ENCODE measurements at places on chromosomes 6 and 20. TPM values are rescaled to one million over a fixed set of nuclear protein-coding genes. Genes with fewer than 3 reads are reported as not detected.

DNA sequence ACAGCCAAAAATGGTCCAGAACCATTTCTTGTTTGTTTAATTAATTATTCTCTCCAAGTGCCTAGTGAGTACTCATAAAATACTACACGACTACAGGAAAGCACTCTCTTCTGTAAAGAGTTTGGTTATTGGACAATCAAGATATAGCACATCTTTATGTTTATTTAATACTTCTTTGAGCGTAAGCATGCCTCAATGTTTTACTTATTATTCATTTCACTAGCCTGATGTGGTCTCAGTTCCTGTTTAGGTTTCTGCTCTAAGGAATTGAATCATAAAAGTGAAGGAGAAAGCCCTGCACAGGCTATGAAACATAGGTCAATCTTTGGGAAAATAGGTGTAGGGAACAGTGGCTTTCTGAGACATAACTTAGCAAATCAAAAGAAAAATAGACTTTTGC lies 45.9 kb upstream of the AIG1 start:
- DNase-seq: no peak

- peak; percentile 24 for DNase-seq
Measured at GRCh38 chr6:105272786-105273185, 93.0 kb upstream of the POPDC3 start.

CST2 gene
- not detected for total RNA-seq

DNA sequence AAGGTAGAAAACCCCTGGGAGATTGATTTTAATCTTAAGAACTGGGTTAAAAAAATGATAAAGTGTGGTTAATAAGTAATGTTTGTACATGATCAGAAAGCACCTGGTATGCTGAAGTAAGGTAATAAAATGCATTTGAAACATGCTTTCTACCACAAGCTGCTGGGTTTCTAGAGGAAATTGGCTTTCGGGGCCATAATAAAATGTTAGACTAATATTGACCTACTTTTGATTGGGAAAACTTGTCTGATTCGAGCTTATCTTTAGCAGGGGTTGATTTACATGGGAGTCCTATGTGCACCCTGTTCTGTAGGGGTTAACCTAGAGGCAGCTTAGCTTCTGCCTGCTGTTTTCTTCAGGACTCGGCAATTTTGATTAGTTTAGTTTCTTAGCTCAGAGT lies 50.5 kb downstream of the CRYBG1 start:
- DNase-seq: no peak

F13A1 gene
- total RNA-seq: not detected

DNA sequence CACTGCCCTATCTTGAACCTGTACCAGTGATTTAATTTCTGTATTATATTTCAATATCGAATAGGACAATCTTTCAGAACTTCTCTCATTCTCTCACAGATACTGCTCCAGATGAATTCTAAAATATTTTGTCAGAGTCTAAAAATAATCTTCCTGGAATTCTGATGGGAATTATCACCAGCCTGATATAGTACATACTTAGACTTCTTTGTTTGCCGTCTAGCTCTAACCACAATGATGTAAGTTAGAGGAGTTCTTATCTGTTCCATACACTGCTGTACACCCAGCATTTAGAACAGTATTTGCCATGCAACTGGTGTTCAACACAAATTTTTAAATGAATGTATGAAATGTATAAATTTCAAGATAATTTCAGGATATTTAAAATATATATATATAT lies 1.3 kb upstream of the HUS1B start:
- DNase-seq: no peak

- DNase-seq: no peak
Measured at GRCh38 chr20:11682285-11682684, 235.4 kb upstream of the BTBD3 start.

SIGLEC1 gene
- total RNA-seq: not detected

RAET1E gene
- total RNA-seq: not detected

PTCHD4 gene
- 1.9 TPM for total RNA-seq

DNA sequence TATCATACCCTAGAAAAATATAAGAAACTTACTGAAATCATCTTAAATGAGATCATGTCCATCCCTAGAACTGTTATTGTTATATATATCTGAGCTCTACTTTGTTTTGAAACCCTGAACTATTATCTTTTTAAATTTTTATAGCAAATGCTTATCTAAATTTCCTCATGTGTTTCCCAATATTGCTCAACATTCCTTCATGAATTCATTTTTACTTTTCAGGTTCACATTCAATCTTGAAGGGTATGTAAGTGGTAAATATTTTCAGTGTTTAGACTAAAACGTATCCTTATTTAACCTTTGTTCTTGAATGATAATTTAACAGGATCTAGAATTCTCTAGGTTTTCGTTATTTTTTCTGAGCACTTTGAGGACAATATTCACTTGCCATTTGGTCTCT lies 23.9 kb downstream of the PDE7B start:
- DNase-seq: no peak

WFDC13 gene
- not detected for total RNA-seq

GRCh38 chr20:56628015-56628872 lies 862 bp upstream of the TFAP2C start:
- no peak for DNase-seq

ULBP2 gene
- total RNA-seq: 7.0 TPM

FNDC1 gene
- total RNA-seq: not detected

GRCh38 chr6:88119769-88120168 lies 46.4 kb downstream of the CNR1 start:
- no peak for DNase-seq

DNA sequence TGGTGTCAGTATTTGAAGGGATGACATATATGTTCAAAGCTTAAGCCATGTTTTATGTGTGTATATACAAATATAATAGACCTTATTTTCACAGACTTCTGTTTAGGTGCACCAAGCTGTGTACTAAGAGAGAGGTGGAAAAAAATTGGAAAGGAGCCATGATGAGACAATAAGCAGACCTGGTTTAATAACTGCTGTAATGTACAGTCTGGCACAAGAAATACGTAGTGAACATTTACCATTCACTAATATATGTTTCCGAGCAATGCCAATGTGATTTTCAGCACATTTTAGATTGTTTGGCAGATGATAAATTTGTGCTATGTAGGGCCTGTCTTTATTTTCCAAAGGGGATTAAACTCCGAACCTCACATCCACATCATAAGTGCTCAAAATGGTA lies 116.3 kb downstream of the KHDC1L start:
- DNase-seq: no peak

GRCh38 chr6:10248378-10248843 lies 166.5 kb downstream of the TFAP2A start:
- DNase-seq: no peak

FAM209B gene
- not detected for total RNA-seq

All from endothelial cell of umbilical vein (primary cell).